NT2/D1 (cell line): ENCODE measurements at places on chromosomes 6 and 20.

- no peak for DNase-seq
These were observed 31.8 kb upstream of the ZBP1 start for GRCh38 chr20:57651881-57652605.

- no peak for DNase-seq
These were observed 18.2 kb upstream of the SASH1 start for GRCh38 chr6:148324297-148324985.

DNA sequence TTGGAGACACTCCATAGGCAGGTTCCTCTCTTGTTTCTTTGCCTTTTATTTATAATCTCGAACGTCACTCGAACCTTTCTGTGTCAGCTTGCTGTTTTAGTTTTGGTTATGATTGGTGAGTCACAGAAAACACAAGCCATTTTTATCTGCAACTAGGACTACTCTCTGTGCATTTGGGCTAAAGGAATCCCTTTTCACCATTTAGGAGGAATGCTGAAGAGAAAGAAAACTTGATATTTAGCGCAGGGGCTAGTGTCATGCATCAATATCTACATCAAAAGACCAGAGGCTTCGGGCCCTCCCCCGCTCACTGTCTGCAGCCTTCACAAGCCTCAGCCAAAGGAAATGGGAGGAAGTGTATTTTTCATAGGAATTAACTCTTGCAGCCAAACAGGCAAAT is 507.8 kb upstream of the CITED2 start:
- DNase-seq = no peak

DNA sequence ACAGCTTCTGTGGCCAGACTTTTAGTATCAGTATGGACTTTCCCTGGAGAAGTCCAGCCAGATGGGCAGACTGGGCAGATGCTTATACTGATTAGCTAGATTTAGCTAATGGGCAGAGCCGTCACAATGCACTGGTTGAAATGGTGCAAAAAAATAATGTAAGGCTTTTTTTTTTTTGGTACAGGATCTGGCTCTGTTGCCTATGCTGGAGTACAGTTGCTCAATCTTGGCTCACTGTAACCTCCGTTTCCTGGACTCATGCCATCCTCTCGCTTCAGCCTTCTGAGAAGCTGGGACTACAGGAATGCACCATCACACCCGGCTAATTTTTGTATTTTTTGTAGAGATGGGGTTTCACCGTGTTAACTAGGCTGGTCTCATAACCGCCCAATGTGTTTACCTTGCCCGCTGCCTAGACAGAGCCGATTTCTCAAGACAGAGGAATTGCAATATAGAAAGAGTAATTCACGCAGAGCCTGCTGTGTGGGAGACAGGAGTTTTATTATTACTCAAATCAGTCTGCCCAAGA is 16.4 kb upstream of the KIFC1 start:
- no peak for DNase-seq

GRCh38 chr6:491233-491632 is 99.7 kb downstream of the IRF4 start:
- DNase-seq = no peak

GRCh38 chr6:14274546-14275492 is 157.2 kb downstream of the CD83 start:
- DNase-seq = no peak

- DNase-seq = no peak
These were observed 51.5 kb downstream of the PTPRT start for GRCh38 chr20:43138061-43138770.

DNA sequence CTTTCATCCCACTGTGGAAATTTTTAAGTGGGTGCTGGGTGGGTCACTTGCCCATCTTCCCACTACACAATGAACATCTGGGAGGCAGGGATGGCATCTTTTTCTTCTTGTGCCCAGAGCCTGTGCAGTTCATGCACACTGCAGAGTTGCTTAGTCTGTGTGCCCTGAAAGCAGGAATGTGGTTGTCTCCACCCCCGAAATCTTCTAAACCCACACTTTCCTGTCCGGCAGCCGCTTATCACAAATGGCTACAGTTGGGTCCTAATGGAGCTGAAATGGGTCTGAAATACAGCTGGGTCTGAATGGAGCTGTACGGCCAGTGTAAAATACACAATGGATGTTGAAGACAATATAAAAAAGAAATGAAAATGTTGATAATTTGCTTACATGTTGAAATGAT is 112.1 kb upstream of the PMEPA1 start:
- DNase-seq = no peak

DNA sequence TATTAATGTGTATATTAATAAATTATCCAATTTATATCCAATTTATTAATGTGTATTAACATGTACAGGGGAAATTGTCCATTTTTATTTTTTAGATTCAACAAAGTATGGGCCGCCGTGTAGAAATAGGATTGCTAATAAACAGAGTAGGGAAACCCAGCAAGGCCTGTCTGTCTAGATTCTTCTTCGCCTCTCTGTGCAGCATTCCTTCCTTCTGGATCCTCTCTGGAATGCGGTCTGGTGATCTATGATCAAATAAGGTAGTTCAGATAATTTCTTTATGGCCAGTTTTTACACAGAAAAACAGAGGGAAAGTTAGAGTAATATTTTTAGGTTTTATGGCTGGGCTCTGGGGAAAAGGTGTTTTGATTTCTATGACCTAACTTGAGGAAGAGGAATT is 19.9 kb upstream of the HFE start:
- no peak for DNase-seq

DNA sequence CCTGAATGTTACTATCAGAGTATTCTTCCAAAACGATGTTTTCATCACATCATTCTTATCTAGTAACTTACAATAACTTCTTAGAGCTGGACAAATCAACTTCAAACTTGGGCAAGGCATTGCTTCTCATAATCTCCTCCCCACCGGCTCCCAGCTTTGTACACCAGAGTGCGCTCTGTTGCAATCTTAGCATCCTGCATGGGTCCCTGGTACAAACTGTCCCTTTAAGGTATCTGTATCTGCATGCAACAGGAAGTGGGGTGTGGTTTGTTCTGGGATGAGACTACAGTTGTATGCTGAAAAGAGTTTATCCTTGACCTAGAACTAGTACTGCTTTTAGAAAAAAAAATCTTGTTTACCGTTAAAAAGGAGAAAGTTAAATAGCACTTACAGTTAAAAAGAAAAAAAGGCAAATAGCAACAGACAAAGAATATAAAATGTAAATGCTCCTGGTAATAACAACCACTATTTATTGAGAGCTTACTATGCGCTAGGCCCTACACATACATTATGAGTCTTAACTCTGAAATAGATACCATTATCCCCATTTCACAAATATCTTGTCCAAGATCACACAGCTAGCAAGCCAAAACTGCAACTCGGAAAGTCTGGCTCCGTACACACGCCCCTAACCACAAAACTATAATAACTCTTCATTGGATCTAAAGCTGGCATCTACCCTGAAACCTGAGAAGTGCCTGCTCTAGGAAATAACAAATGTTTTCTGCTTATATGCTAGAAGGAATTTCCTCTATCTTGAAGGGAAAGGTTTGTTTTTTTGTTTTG is 9.8 kb upstream of the HECA start:
- peak; percentile 23 for DNase-seq

- DNase-seq = no peak
These were observed 82.6 kb upstream of the DST start for GRCh38 chr6:56725254-56725653.

- no peak for DNase-seq
These were observed 230.1 kb upstream of the SUPT3H start for GRCh38 chr6:45607798-45608197.

- DNase-seq = no peak
These were observed 17.5 kb downstream of the SLC52A3 start for GRCh38 chr20:750801-751200.

DNA sequence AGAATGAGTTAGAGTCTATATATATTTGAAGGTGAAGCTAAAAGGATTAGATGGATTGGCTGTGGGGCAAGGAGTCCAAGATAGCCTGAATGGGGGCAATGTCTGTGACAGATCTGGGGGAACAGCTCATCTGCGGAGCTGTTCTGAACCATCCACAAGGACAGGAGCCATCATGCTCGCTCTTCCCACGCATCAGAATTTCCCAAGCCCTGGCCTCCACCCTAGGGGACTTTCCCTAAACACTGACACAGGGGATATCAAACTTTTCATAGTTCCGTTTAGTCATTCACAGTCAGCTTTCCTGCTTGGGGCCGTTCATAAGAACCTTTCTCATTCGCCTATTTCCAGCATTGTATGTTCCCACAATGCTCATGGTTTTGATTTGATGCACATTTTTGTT is 37.6 kb upstream of the CCN6 start:
- no peak for DNase-seq

- no peak for DNase-seq
These were observed 517.6 kb downstream of the BTBD3 start for GRCh38 chr20:12435268-12435667.

GRCh38 chr20:16062661-16063581 is 510.3 kb downstream of the KIF16B start:
- DNase-seq = no peak

DNA sequence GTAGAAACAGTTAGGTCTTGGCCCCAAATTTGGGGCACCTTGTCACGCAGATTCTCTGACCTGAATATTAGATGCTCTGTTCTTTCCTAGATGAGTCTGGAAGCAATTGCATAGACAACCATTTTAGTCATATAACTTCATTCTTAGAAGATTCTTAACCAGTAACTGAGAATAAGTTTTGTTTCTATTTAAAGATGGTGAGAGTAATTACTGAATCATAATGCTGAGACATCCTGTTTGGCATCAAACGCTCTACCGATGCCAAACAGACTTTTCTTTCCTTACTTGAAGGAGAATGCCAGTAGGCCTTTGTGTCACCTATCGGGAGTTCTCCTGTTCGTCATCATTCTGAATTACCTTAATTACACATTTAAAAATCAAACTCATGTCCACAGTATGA is 131.6 kb upstream of the ID4 start:
- no peak for DNase-seq

DNA sequence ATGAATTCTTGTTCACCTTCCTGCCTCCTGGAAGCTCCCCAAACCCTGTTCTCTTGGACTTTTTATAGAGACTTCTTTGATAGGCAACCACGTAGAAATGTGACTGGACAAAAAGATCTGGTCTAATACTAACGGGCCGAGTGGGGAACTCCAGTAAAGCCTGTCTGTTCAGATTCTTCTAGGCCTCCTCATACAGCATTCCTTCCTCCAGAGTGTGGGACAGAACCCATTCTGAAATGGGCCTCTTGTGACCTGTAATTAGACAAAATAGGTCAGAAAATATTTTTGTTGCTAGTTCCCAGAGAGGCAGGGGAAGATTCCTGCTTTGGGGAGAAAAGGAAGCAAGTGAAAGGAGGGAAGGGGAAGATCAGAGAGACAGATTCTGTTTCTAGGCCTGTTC is 374.3 kb downstream of the CDH26 start:
- no peak for DNase-seq

- no peak for DNase-seq
These were observed 11.5 kb downstream of the NFKBIL1 start for GRCh38 chr6:31558631-31559500.

- DNase-seq = no peak
These were observed 23.6 kb downstream of the BNIP5 start for GRCh38 chr6:36312854-36313648.

- DNase-seq = no peak
These were observed 19.4 kb upstream of the TULP1 start for GRCh38 chr6:35532126-35532525.

GRCh38 chr6:136015531-136015930 is 164.0 kb downstream of the PDE7B start:
- DNase-seq = no peak

DNA sequence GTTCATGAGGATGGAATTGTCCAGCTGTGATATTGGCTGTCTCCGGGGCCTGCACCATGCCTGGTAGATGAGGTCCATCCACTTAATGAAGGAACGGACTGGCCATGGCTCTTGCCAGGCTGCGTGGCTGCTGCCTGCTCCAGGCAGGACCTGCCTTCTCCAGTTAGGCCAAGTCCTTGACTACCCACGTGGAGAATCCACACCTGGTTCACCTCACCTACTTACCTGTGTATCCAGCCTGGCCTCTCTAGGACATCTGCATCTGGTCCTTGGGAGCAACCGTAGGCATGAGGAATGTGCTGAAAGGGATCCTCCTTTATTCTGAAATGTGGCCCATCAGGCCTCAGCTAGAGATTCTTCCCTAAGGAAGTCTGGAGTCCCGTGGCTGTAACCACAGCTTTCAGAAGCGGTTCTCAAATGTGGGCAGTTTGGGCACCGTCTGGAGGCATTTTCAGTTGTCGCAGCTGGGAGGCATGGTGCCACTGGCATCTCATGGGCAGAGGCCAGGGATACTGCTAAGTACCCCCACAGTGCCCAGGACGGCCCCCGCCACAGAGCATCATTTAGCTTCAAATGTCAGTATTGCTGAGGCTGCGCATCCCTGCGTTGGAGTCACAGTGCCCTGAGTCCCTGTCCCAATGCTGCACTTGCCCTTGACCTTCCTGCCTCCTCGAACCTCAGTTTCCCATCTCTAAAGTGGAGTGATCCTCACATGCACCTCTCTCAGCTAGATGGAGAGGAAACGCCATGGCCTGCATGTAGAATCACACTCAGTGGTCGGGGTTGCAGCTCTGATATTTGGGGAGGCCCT is 67.5 kb downstream of the PHACTR3 start:
- DNase-seq = no peak

DNA sequence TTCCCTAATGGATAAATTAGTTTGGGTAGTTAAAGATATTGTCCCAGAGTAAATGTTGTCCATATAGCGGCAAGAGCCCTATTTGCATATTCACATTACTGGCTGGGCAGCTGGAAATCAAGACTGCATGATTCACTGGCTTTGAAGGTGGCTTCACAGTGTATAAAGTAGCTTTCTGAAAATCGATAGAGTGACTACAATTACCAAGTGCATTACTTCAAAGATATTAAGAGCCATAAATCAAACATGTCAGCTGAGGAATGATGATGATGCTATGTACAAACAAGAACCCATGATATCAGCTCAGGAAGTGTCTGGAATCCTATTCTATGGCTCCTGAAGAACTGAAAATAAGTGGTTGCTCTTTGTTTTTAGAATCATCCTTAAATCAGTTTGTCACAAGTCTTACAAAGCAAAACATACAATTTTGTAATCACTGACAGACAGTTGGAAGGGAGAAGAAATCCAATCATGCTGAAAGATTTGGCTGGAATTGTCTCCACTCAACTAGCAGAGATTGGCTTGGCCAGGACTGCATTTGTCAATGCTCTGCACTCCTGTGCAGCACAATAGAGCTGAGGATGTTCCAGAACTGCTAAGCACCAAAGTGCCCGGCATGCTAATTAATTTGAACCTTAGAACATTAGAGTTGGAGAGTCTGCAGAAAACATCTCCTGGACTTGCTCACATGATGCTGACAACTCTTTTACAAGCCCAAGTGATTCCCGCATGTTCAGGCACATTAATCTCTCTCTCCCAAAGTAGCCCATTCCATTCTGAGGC is 77.9 kb upstream of the B3GAT2 start:
- DNase-seq = no peak

DNA sequence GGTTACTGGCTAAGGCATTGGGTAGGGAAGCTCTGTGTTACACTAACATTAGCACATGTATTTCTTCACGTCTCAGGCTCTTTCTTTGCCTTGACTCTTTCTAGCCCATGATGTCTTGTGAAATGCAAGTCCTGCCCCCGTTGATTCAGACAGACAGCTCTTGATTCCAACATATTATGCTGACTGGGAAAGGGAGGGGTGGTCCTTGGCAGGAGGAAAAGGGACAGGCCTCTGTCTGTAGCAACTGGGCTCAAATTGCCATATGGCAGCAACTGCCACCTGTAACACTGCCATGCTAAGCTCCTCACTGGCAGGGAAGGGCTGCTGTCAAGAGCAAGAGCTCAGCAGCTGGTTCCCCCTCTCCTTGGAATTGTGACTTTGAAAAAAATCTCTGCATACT is 5.7 kb upstream of the KCNK15 start:
- no peak for DNase-seq

- DNase-seq = no peak
These were observed 40.5 kb downstream of the SLC22A1 start for GRCh38 chr6:160162030-160162566.

GRCh38 chr20:31706607-31707257 is 15.9 kb downstream of the BCL2L1 start:
- no peak for DNase-seq
